ENCODE measurements at places on chromosomes 16 and 17.

- no peak for DNase-seq
These were observed 11.6 kb downstream of the ZFPM1 start for GRCh38 chr16:88464447-88465318.

DNA sequence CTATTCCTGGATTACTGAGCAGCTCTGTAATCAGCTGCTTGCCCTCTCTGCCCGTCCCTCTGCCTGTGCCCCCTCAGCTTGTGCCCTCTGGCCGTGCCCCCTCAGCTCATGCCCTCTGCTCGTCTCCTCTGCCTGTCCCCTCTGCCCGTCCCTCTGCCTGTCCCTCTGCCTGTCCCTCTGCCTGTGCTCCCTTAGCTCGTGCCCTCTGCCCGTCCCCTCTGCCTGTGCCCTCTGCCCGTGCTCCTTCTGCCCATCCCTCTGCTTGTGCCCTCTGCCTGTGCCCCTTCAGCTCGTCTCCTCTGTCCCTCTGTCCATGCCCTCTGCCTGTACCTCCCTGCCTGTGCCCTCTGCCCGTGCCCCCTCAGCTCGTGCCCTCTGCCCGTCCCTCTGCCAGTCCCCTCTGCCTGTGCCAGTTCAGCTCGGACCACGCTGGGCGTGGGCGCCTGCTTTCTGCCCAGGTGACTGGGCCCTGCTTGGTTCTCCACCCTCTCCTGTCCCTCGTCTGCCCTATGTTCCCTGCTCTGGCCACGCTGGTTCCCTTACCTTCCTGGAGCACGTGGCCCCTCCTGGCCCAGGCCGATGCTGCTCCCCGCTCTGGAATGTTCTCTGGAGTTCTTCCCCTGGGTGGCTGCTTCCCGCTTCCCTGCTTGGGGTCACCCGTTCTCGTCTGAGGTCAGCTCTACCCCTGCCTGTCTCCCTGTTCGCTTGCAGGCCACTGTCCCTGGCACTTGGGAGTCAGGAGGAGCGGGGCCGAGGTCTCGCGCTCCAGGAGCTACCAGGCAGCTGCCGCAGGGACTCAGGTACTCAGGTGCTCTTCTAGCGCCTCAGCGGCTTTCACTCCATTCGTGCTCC lies 63.9 kb downstream of the BANP start:
- DNase-seq = no peak

DNA sequence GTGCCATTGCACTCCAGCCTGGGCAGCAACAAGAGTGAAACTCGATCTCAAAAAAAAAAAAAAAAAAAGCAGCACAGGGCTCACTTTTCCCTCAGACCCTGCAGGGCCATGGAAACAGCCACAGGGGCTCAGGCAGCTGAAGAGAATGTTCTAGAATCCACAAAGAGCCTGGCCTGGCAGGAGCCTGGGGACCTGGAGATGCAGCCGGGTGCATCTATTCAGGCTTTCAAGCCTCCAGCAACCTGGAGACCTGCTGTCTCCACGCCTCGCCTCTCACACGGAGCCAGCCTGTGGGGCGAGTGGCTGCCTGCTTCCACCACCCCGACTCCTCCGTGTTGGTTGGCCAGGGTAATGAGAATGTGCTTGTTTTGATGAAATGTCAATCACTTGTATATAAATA lies 44.0 kb upstream of the MEAK7 start:
- DNase-seq = no peak

GRCh38 chr16:89828199-89828869 lies at the start of gene SPIRE2:
Gene SPIRE2, plus strand, starts transcription at chr16:89828475. Its CDS starts 76 bp downstream, at chr16:89828551.
- DNase-seq = peak; percentile 61

DNA sequence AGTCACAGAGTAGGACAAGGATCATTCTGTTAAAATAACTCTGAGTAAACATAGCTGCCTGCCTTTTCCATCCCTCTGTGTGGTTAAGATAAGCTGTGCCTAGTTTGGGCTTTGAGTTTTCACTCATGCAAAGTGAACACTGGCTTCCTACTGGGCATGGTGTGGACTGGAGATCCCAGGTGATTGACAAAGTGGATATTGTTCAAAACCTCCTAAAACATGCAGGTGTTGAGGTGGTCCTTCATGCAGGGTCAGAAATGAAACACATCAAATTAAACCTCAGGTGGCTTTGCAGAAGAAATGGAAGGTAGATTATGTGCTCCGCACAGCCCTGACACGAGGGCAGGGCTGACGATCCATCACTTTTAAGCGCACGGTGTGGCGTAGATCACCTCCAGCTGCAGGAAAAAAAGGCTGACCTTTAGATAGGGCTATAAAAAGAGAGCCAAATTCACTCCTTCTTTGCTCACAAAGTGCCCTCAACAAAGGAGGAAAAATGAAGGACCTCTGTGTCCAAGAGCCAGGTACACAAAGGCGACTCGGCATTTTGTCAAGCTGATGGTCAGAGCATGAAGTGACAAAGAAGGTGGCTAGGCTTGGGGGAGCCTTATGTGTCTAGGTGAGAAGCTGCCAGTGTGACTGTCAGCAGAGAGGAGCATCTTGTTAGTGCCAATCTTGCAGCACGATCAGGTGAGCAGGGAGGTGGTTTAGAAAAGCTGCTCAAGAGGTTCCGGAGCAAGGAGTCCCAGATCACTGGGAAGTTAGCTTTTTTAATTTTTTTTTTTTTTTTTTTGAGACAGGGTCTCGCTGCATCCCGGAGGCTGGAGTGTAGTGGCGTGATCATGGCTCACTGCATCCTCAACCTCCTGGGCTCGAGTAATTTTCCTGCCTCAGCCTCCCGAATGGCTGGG lies 19.9 kb upstream of the ITPRIPL2 start:
- no peak for DNase-seq

GRCh38 chr16:55703003-55704001 lies 47.5 kb downstream of the SLC6A2 start:
- DNase-seq = no peak

DNA sequence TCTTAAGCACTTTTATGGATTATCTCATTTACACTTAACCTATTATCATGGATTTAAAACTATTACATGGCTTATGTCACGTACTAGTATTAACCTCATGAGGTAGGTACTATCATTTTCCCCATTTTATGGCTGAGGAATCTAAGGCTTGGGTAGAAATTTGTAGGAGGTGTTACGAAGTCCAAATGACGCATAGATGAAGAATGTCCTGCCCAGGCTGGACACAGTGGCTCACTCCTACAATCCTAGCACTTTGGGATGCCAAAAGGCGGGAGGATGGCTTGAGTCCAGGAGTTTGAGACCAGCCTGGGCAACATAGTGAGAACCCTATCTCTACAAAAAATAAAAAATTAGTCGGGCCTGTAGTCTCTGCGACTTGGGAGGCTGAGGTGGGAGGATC lies 4.8 kb upstream of the C1QL1 start:
- no peak for DNase-seq

GRCh38 chr17:40177275-40177874 lies at the start of gene RAPGEFL1:
Gene RAPGEFL1, plus strand, starts transcription at chr17:40177470. Its CDS starts 392 bp downstream, at chr17:40177862.
- DNase-seq = peak; percentile 84

DNA sequence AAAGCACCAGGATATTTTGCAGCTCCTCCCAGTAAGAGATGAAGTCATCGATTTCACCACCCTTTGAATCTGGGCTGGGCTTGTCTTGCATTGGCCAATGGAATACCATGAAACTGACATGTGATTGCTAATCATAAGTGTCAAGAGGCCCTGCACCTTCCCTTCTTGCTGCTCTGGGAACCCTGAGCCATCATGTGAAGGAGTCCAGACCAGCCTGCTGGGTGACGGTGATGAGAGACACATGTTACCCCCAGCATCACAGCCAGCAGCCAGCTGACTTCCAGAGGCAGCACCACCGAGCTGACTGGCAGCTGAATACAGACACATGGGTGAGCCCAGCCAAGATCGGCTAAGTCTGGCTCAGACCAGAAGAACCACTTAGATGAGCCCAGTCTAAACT lies 43.6 kb upstream of the CACNG4 start:
- DNase-seq = no peak

DNA sequence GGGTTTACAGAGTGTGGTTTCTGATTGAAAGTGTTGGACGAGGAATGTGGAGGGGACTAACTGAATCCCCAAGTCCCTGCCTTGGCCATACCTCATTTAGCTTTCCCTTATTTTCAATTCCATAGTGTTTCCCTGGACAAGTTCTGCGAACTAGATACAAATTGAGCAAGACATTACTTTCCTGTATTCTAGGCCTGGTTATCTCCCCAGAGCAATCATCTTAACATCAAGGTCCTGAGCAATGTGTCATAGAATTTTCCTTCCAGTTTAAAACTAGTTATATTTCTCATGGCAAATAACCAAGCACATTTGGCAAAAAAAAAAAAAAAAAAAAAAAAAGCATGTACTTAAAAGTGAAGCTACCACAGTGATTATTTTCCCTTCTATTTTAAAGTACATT lies 330.1 kb downstream of the CDH11 start:
- no peak for DNase-seq

- no peak for DNase-seq
These were observed 6.2 kb downstream of the CORO6 start for GRCh38 chr17:29616300-29617048.

DNA sequence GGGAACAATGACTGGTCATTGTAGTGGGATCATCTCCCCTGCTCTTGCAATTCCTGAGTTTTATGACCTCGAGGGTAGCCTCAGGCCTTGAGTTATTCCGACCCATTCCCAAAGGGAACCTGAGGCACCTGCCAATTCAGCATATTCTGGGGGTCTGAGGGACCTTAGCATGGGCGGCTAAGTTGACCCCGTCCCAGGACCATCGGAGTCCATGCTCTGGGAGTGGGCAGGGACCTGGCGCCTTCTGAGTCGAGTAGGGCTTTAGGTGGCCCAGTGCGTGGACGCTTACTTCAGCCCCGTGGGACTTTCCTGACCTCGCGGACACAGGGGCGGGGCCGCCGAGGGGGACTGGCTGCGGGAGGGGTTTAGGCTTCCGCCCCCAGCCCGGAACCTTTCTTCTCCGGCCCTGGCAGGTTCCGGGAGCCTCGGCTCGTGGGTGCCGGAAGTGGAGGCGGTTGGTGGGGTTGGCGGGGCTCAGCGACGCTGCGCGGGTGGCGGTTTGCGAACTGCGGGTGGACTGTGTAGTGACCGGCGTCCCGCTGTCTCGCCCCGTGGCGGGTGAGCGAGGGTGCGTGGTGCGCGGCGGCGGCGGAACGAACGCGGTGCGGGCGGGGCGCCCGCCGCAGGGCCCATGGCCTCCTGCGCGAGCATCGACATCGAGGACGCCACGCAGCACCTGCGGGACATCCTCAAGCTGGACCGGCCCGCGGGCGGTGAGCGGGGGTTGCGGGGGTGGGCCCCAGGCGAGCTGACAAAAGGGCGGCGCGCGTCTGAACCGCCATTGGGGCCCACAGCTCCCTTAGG lies at the start of gene EDC4:
Gene EDC4, plus strand, starts transcription at position 422 of the 804 bp plus-strand sequence. Its CDS starts 210 bp downstream, at position 632.
- DNase-seq = peak; percentile 91

DNA sequence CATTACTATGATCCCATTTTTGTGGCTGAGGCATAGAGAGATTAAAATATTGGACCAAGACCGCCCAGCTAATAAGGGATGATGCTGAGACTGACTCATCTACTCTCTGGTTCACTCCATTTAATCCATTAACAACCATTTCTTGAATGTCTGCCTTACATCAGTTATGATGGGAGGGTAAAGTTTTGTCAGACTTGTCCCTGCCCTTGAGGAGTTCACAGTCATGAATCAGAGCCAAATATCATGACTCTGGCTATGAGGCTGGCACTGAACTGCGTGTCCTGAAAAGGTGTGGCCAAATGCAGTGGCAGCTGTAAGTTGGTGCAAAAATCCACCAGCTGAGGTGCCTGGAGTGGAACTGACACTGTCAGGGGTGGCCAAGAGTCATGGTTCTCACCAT lies 35.0 kb upstream of the MAF start:
- DNase-seq = no peak

DNA sequence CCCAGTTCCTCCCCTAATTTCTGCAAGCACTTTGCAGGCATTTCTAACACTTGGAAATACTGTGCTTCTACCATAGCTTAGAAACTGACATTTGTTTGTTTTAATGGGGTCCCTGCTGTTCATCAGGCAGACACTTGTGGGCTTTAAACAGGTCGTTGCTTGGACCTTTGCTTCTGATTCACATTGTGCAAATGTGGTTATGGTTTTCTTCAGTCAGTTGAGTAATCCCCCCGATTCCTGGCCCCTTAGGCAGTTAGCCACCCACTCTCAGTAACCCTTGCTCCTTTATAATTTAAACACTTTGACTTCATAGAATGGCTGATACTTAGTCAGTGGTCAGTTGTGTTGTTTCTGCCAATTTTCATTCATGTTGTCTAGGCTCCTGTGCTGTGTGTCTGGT lies 39.4 kb downstream of the SLC47A1 start:
- no peak for DNase-seq

DNA sequence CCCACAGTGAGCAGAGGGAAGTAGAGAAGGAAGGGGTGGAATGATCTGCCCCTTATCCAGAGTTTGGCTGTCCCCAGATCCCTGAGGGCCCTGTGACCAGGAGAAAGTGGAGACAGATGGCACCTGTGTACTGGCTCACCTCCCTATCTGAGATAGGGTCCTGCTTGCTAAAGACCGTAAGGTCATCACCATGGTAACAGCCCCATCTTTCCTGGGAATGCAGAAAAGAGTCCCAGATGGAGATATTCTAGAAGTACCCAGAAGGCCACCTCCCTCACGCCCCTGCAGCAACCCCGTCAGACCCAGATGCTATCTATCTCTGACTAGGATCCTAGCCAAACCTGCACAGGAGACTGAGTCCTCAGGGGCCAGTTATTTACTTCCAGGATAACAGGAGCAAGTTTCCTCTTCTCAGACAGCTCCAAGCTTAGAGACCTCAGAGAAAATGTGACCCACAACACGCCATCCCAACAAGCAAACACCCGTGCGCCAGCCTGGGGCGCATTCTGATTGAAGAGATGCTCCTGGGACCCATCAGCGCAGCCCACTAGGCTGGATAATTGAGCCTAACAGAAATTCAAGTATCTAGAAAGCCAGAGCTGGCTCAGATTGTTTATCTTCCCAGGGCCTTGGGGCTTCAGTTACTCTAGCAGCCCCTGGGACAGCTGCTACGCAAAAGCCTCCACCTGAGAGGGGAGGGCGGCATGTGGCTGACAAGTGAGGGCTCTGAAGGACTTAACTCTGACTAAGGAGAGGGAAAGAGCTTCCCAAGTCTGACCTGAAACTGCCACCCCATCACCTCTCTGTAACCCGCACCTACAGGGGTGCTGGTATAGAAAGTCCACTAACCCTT lies 1.9 kb downstream of the ORMDL3 start:
- no peak for DNase-seq

GRCh38 chr17:81386141-81386645 lies 9.1 kb upstream of the BAHCC1 start:
- DNase-seq = no peak

DNA sequence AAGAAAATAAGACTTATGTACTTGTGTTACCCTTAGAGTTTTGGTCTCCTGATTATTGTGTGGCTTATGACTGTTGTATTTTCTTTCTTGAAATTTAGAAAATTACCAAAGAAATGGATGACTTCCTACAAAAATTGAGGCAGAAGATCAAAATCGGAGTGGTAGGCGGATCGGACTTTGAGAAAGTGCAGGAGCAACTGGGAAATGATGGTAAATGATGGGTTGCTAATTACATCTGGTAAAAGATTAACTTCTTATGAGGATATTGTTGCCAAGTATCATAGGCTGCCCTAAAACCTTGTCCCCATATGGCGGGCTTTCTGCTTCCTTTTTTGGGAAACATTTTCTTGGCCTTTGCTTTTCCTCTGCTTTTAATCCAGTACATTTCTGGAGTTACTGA lies 4.1 kb downstream of the PMM2 start:
- no peak for DNase-seq

GRCh38 chr17:602436-602835 lies 112.2 kb downstream of the VPS53 start:
- DNase-seq = no peak
